ENCODE measurements at places on chromosomes 11 and 22.

GRCh38 chr11:72643547-72643946 lies 30.7 kb downstream of the PDE2A start:
- no peak for DNase-seq

GRCh38 chr22:39592081-39593065 lies 21.8 kb downstream of the CACNA1I start:
- no peak for DNase-seq

- DNase-seq = no peak
These were observed 86.6 kb downstream of the DGCR2 start for GRCh38 chr22:19035474-19036228.

GRCh38 chr22:39731481-39731880 lies 160.9 kb downstream of the CACNA1I start:
- no peak for DNase-seq

GRCh38 chr11:59765068-59765735 lies 10.0 kb downstream of the STX3 start:
- DNase-seq = no peak

GRCh38 chr11:26608507-26609146 lies 36.6 kb upstream of the MUC15 start:
- DNase-seq = no peak

GRCh38 chr22:36840106-36840505 lies 20.7 kb upstream of the NCF4 start:
- no peak for DNase-seq

GRCh38 chr22:35997438-35997837 lies 31.2 kb downstream of the RBFOX2 start:
- DNase-seq = no peak

DNA sequence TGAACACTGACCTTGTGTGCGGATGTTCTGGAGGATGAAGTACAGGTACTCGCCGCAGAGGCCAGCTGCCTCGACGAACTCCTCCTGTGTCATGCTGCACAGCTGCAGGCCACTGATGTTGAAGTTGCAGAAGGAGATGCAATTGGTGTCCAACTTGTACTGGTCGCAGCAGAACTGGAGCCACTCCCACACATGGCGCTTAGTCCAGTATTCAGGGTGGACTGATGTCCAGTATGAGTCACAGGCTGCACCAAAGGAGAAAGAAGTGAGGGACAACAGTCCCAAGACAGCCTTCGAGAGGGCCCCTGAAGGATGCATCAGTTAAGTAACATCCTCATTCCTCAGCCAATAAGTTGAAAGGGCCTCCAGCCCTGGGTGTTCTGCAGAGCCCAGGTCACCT lies 20.1 kb downstream of the ELF5 start:
- DNase-seq = no peak

GRCh38 chr11:36241497-36241896 lies 47.7 kb downstream of the COMMD9 start:
- no peak for DNase-seq

DNA sequence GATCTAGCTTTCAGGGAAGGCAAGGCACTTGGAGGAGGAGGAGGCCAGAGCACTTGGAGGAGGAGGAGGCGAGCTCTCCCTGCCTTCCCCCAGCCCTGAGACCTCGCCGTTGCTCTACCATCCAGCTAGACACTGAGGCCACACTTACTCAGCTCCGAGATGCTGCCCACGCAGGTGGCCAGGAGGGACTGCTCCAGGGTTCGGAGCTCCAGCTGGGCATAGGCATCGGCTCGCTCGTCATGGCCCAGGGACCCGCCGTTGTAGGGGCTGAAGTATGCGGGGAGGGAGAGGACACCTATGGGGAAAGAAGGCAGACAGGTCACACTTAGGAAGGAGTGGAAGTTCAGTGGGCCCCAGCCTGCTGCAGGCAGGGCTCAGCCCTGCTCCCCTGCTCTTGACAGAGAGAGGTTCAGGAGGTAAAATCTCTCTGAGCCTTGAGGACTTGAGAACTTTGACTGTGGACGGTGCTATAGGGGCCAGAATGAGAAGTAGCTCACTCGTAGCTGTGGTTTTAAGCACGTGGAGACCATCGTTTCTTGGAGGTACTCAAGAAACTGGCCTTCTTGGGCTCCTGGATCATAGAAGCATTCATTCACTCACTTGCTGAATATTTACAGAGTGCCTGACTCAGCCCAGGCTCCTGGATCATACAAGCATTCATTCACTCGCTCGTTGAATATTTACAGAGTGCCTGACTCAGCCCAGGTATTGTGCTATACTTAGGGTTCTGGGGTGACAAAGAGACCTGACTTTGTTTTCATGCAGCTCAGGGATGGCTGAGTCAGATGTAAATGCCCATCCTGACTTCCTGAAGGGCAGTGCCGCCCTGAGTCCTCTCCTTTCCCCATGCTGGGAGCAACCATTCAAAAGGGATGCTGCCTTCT lies 99.2 kb downstream of the NAT10 start:
- no peak for DNase-seq

DNA sequence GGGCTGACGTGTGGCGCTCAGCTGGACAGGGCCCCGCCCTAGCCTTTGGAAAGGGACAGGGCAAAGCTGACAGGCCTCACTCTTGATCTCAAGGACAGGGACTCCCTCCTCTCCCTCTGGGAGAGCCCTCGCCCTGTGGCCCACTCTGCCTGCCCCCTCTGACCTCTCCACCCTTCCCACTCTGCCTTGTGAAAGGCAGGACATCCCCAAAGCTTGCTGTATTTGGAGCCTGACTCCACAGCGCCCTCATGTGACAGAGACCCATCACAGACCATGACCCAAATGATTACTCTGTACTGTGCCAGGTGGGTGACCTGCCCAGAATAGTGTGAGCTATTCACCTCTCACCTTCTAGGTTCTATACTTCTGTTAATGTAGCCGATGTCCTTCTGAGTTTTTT lies 18.8 kb downstream of the P2RY2 start:
- DNase-seq = no peak

DNA sequence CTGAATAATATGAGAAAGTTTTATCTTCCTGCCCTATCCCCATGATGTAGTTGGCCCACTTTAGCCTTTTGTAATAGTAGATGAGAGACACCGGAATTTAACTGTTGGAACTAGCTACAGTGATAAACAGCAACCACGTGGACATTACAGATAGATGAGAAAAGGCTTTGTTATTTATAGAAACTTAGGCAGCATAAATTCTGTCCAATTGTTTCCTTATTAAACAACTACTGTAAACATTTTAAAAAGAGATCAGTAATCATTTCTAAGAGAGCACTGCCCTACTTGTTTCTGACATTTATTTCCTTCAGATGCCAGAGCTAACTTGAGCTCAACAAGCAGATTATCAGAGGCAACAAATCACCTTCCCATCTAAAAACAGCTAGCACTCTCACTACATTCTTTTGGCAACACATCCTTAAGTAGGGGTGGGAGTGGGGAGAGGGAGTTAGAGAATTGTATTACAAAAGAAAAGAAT lies 63.1 kb downstream of the SOX6 start:
- no peak for DNase-seq

- no peak for DNase-seq
These were observed 184.4 kb downstream of the CEP164 start for GRCh38 chr11:117511931-117512539.

- no peak for DNase-seq
These were observed 570.3 kb upstream of the ANO5 start for GRCh38 chr11:21622566-21622965.

DNA sequence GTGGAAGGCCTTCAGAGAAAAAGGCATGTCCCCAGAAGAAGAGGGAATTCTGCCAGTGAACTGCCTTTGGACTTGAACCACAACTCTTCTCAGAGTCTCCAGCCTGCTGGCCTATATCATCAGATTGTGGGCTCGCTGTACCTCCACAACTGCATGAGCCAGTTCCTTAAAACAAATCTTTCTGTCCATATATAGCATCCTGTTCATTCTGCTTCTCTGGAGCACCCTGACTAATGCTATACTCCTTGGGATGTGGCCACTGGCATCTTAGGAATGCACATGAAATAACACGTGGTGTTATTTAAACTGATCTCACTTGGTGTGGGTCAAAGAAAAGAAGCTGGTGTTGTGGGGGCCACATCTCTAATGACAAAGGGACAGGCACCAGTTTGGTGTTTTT lies 58.3 kb upstream of the VSTM5 start:
- no peak for DNase-seq

- DNase-seq = no peak
These were observed 2.1 kb downstream of the RTN3 start for GRCh38 chr11:63683133-63683991.

DNA sequence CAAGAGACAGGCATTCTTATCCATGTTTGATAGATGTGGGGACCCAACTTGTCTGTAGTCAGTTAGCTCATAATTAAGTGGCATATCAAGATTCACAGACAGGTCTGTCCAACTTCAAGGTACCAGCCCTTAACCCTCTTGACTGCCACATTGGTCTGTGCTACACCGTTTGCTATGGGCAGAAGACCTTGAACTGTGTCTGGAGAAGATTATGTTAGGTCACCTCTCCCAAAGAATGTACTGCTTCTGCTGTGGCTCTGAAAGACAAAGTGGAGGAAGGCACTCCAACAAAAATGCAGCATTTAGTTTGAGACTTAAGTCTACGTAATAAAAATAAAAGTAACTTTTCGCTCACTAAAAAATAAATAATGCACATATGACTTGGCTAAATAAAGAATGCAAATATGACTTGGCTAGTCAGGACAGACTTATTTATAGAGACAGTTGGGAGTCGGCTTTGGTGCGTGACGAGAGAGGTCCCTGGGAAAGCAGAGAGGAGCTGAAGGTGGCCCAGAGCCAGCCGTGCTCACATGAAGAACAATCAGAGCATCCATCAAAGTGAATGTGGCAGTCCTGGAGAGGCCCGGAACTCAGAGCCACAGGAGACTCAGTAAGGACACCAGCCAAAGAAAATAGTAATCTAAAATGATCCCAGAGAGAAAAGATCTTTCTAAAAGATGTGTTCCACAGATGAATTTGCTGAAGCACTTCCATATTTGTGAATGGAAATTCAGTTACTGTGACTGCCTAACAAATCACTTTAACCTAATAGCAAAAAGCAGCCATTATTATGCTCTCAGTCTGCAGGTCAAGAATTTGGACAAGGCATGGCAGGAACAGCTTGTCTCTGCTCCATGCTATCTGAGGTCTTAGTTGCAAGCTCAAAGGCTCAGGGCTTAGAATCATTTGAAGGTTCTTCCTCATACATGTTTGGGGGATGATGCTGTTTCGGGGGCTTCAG lies 35.0 kb downstream of the CWC15 start:
- no peak for DNase-seq

DNA sequence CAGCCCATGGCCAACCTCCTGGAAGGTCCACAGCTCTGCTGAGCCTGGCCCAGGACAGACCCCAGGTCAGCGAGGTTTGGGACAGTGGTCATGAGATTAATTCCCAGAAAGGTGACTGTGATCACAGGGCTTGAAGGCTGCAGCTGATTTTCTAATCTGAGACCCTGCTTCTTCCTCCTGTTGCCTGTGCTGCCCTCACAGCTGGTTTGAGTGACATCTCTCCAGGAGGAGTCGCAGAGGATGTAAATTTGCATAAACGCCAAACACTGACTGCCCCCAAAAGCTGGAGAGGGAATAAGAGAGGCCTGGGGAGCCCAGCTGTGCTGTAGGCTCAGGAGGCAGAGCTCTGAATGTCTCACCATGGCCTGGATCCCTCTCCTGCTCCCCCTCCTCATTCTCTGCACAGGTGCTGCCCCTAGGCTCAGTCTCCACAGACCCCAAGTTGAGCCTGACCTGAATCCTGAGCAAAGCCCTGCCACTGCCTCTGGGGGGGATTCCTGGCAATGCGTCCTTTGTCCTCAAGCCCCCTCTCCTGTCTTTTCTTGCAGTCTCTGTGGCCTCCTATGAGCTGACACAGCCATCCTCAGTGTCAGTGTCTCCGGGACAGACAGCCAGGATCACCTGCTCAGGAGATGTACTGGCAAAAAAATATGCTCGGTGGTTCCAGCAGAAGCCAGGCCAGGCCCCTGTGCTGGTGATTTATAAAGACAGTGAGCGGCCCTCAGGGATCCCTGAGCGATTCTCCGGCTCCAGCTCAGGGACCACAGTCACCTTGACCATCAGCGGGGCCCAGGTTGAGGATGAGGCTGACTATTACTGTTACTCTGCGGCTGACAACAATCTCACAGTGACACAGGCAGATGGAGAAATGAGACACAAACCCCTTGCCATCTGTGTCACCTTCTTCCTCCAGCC lies 23.8 kb downstream of the GGTLC2 start:
- no peak for DNase-seq

DNA sequence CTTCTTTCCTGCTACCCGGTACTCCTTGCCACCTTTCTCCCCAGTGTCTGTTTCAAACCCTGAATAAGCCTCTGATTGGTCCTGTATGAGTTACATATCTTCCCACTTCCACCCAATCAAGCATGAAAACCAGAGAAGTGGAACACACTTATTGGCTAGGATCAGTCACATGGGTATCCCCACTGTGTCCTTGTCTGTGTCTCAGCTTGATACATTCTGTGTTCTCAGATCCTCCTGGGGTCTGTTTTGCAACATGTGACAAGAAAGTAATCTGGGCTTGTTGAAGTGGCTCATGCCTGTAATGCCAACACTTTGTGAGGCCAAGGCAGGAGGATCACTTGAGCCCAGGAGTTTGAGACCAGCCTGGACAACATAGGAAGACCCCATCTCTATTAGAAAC lies 23.9 kb downstream of the MCHR1 start:
- no peak for DNase-seq

GRCh38 chr11:74679513-74679865 lies 51.7 kb downstream of the CHRDL2 start:
- no peak for DNase-seq

DNA sequence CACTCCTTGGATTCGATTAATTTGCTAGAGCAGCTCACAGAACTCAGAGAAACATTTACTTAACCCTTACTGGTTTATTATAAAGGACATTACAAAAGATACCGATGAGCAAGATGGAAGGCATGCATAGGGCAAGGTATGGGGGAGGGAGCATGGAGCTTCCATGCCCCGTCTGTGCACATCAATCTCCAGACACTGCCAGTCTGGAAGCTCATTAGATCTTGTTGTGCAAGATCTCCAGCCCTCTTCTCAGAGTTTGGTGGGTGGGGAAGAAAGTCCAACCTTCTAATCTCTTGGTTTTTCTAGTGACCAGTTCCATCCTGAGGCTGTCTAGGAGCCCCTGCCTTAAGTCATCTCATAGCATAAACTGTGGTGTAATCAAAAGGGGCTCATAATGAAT lies 190.7 kb downstream of the UVRAG start:
- DNase-seq = no peak

DNA sequence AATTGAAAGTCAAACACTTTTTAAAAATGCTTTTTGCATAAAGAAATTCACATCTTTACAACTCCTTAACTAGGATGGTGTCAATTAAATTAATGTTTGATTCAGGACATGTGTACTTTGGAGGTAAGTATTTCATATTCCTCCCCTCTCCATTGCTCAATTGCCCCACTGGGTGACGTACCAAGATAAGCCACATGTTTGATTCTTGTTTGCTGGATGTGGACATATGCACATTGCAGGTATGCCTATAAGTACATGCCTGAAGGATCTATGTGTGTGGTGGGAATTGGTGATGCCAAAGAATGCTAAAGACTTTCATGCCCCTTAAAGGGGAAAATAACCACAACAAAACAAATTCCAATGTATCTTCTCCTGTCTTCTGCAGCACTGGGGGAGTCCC lies 5.8 kb downstream of the CD44 start:
- no peak for DNase-seq

GRCh38 chr11:102288725-102289083 lies 28.6 kb upstream of the BIRC3 start:
- DNase-seq = no peak

GRCh38 chr11:69625476-69625875 lies 15.5 kb upstream of the CCND1 start:
- DNase-seq = no peak
